ENCODE measurements at places on chromosomes 7 and 10.

- DNase-seq, result peak; percentile 1
Observed at GRCh38 chr7:87628780-87629569, 777 bp downstream of the RUNDC3B start.

- DNase-seq, result no peak
Observed at GRCh38 chr7:112149734-112150133, 56.5 kb downstream of the DOCK4 start.

DNA sequence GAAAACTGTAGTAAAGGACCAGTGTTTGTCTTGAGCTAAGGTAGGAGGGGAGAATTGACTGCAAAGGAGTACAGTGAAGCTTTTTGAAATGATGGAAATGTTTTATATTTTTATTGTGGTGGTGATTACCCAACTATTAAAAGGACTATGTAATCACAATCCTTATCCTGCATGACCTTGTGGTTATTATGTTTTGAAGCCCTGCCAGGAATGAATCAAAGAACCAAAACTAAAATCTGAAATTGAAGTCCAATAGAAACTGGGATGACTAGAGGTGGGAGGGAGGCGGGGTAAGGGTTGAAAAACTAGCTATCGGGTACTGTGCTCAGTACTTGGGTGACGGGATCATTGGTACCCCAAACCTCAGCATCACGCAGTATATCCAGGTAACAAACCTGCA is 8.2 kb downstream of the CCDC7 start:
- DNase-seq, result no peak

DNA sequence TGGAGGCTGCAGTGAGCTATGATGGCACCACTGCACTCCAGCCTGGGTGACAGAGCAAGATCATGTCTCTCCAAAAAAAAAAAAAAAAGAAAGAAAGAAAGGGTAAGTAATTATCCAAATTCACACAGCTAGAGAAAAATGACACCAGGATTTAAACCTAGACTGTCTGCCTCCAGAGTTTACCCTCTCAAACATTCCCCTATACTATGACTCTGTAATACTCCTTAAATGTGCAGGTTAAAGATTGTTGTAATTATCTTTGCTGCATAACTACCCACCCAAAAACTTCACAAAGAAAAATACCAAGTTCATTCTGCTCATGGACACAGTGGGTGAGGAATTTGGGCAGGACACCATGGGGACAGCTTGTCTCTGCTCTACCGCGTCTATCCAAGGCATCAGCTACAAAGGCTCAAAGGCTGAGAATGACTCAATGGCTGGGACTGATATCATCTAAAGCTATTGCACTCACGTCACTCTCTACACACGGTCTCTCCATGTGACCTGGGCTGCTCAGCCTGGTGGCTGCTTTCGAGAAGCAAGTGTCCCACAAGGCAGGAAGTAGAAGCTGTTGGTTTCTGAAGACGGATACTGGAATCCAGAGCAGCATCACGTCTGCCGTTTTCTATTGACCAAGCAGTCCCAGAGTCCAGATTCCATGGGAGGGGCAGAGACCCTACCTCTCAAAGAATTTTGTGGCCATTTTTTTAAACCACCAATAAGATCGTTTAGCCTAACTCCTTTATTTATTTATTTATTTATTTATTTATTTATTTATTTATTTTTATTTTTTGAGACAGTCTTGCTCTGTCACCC is 185.7 kb upstream of the AUTS2 start:
- DNase-seq, result no peak

GRCh38 chr7:116953906-116954838 is 871 bp downstream of the ST7 start:
- no peak for DNase-seq

DNA sequence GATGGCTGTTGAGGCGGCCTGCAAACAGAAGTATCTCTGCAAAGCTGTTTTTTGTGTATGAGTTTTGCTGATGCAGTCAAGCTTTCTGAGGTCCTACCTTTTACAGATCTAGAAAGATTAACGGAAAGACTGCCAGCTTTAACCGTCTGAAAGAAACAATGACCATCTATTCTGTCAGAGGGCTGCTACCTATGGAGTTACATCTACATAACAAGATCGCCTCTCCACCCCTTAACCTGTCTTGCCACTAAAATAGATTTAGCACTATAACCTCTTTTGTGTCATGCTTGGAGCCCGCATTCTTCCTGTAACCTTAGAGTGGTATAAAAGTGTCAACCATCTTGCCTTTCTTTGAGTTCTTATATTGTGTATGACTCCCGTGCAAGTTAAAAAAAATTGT is 291.2 kb downstream of the POM121L12 start:
- no peak for DNase-seq

- no peak for DNase-seq
Observed at GRCh38 chr7:156956727-156957126, 7.2 kb downstream of the NOM1 start.

DNA sequence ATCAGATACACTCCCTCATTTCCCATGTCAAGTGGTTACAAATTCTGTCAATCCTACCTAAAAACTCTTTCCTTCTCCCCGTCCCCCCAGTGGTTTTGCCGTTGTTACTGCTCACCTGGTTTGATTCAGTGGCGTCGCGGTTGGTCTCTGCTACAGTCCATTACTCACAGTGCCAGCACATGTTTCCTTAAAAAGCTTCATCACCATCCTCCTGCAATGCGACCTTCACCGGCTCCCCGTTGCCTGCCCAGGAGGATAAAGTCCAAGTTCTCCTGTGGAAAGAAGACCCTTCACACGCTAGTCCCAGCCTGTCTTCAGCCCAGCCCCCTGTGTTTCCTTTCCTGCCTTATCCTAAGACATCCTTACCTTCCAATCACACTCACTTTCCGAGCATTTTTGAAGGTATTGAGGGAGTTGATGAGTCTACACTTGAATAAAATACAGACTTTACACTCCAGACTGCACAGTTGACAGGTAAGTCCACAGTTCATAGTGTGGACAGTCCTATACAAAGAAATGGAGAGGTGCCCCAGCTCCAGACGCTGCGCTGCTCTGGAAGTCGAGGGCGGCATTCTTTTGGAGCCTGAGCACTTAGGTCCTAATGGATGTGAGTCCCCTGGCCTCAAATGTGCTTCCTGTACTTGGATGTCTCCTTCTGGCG is 3.4 kb upstream of the LARP4B start:
- no peak for DNase-seq

GRCh38 chr10:36452851-36453250 is 672.5 kb upstream of the ANKRD30A start:
- no peak for DNase-seq

- no peak for DNase-seq
Observed at GRCh38 chr7:22635349-22635748, 91.7 kb upstream of the IL6 start.

GRCh38 chr10:98186681-98187080 is 52.2 kb downstream of the R3HCC1L start:
- no peak for DNase-seq

GRCh38 chr7:151246102-151246850 is 2.2 kb downstream of the SMARCD3 start:
- no peak for DNase-seq

GRCh38 chr10:50851884-50852671 is 33.3 kb downstream of the A1CF start:
- DNase-seq, result no peak

DNA sequence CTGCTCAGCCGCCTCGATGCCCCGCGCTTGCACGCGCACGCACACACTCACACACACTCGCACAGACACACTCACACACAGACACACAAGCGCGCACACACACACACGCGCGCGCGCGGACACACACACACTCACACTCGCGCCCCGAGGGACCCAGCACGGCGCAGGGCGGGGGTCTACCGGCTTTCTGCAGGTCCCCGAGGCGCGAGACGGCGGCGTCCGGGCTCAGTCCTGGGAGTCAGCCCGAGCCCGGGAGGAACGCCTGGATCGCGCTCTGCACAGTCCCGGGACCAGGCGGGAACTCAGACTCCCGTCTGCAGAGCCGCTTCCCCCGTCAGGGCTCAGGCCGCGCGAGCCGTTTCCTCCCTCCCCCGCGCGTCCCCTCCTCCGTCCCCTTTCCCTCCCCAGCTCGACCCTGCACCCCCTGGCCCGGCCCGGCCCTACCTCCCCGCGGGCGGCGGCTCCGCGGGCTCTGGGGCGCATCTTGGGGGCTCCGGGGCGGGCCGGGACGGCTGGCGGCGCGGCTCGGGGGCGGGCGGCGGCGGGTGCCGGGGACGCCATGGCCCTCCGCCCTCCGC is 464 bp downstream of the DENND2A start:
- no peak for DNase-seq

DNA sequence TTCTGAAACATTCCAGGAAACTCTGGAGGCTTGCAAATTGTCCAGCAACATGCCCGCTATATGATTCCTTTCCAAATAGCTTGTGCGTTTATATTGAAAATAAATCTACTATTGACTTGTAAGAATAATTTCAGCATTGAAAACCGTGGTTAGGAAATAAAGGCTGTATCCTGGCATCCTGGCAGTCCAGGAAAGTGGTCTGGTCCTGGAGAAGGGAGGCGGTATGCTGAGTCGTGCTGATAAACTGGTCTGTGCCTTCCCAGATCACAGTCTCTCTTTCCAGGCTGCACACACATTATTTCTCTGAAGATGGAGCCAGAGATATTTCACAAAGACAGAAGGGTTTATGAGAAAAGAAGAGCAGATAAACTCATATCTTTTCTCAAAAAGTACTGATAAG is 350.1 kb upstream of the COBL start:
- DNase-seq, result no peak

Data from stimulated activated CD8-positive, alpha-beta memory T cell treated with anti-CD3 and anti-CD28 coated beads, Interleukin-12 subunit alpha, Interleukin-12 subunit beta, amount 100 ng/mL, for 4 hours (primary cell).